A549 treated with AZD2906 at 1 μM for 4 hours (cell line): ENCODE measurements at places on chromosomes 5 and 9. TPM values are rescaled to one million over a fixed set of nuclear protein-coding genes. Genes with fewer than 3 reads are reported as not detected.

The ENC1 gene
- 3.3 to 4.4 TPM (median 3.6 TPM) in 5 replicates for total RNA-seq

The CDH9 gene
- not detected in 5 replicates for total RNA-seq

The ADRB2 gene
- 1.3 to 1.6 TPM (median 1.3 TPM) in 5 replicates for total RNA-seq

The INSL6 gene
- not detected in 5 replicates for total RNA-seq

The OTP gene
- 0.03 to 0.12 TPM (median 0.09 TPM) in 5 replicates for total RNA-seq

The PDGFRB gene
- total RNA-seq, result 0.11 to 0.80 TPM (median 0.22 TPM) in 5 replicates

The C6 gene
- total RNA-seq, result not detected in 5 replicates

The SLC1A1 gene
- 0.88 to 1.2 TPM (median 1.2 TPM) in 5 replicates for total RNA-seq

The FEM1C gene
- 6.8 to 9.1 TPM (median 7.5 TPM) in 5 replicates for total RNA-seq

The STC2 gene
- 33.4 to 49.1 TPM (median 35.8 TPM) in 5 replicates for total RNA-seq

The STK32A gene
- 0.13 to 0.40 TPM (median 0.22 TPM) in 5 replicates for total RNA-seq

The F2RL1 gene
- 224 to 299 TPM (median 233 TPM) in 5 replicates for total RNA-seq
